ENCODE measurements at places on chromosomes 7 and 10. TPM values are rescaled to one million over a fixed set of nuclear protein-coding genes. Genes with fewer than 3 reads are reported as not detected.

- DNase-seq = no peak
Measured at GRCh38 chr10:61719906-61720305, 57.2 kb downstream of the CABCOCO1 start.

DNA sequence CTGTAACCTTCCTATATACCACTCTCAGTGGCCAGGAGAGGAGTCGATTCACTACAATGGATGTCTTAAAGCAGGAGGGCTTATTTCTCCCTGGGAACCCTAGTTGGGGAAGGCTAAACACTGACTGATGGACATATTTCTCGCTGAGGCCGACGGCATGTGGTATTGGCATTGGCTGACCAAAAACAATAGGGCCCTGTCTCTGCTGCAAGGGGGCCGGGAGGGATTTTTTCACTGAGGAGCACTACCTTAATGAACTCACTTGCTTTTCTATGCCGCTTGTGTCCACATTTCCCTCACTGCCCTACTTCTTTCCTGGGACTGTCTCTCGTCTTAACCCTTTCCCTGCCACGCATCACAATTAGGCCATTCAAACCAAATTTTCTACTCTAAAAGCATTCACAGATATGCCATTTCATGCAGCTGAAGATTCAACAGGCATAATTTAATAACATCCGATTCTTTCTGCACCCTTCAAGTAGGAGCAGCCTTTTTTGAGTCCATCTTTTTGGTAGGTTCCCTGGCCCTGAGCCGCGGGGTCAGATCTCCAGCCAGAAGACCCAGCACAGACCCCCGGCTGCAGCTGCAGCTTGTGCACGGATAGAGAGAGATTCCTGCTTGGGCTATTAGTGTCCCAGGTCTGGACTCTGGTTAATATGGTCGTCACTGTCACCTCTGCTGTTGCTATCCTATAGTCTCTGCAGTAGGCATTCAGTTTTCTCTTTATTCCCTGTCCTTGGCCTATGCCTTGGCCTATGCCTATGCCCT, 118.7 kb downstream of the HIPK2 start:
- no peak for DNase-seq

GRCh38 chr7:98249106-98249505, 2.9 kb downstream of the TECPR1 start:
- no peak for DNase-seq

DNA sequence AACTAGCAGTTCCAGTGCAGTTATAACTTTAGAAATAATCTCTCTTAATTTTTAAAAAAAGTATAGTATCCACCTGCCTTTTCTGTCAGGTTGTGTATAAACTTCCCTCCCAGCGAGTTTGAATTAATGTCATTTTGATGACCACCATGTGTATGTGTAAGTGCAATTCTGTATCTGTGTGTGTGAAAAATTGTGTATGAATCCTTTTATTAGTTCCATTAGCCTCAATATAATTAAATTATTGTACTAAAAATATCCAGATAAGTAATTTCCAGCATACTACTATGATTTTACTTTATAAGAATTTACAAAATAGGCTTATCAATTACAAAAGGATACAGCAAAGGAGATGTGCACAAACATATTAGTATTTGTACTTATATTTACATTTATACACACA, 421.1 kb upstream of the LRGUK start:
- DNase-seq = no peak

DNA sequence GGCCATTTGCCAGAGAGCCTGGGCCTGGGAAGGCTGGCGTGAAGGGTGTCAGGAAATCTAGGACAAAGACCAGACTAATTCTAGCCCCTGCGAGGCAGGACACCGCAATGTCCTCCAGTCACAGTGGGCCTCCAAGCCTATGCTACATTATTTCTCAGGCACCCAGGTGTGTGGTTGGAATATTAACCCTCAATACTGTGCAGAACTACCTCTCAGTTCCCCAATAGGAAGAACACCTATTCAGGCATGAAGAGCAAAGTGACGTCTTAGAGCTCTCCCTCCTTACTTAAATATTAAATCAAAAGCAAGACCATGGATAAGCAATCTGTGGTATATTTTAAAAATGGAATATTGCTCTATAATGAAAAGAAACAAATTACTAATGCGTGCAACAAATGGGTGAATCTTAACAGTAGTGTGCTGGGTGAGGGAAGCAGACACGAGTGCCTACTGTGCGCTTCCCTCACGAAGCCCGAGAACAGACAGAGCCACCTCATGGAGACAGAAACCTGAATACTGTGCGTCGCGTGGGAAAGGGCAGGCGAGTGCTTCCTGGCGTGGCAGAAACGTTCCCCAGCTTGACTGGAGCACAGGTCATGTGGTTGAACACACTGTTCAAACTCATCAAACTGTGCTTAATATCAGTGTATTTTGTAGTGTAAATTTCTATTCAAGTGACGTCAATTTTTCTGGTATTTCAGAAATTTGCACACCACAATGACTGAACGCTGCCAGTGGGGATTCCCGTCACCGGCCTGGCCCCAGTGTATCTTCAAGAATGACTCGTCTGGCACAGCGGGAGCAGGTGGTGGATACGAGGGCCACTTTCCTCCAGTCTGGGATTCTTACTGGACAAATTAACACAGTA, 15.5 kb upstream of the PTPRN2 start:
- DNase-seq = no peak

Gene ALOX5
- total RNA-seq = 8.9 TPM

Gene TRIM50
- total RNA-seq = not detected

Gene ATG9B
- total RNA-seq = 2.3 TPM

Gene POM121
- 60.2 TPM for total RNA-seq
